ENCODE measurements at places on chromosomes 3 and 15. TPM values are rescaled to one million over a fixed set of nuclear protein-coding genes. Genes with fewer than 3 reads are reported as not detected.

- no peak for DNase-seq
Observed at GRCh38 chr3:152769523-152769922, 65.4 kb upstream of the P2RY1 start.

GRCh38 chr3:125120379-125121122 lies 64.8 kb upstream of the HEG1 start:
- no peak for DNase-seq

GOLGA8Q gene
- 5.7 TPM for total RNA-seq

CADM2 gene
- total RNA-seq, result 1.8 TPM

GRCh38 chr15:95134431-95135110 lies 903.2 kb downstream of the MCTP2 start:
- DNase-seq, result no peak

DNA sequence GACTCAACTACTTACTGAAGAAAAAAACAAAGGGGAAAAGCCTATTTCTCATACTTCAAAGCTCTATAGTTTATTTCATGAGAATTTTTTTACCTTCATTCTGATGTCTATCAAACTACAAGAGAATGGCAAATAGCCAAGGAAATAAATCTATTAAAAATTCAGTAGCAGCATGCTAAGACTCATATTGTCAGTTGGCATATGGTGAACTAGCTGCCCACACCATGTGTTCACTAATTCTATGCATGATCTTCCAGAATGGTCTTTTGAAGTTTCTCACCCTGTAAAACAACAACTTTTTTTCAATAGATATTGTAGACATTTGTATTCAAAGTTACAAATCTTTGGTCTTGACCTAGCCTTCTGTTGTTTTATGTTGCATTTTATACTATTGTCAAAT lies 386.2 kb downstream of the RSL24D1 start:
- no peak for DNase-seq

GRCh38 chr3:78076379-78076778 lies 1036.5 kb downstream of the ROBO2 start:
- no peak for DNase-seq

- DNase-seq, result no peak
Observed at GRCh38 chr3:143989461-143989860, 17.8 kb downstream of the DIPK2A start.

TMCC1 gene
- total RNA-seq, result 44.2 TPM

SLC6A20 gene
- 0.15 TPM for total RNA-seq

- DNase-seq, result no peak
Observed at GRCh38 chr3:133527081-133527715, 46.3 kb upstream of the CDV3 start.

TTC14 gene
- total RNA-seq, result 45.4 TPM

C3orf20 gene
- 0.16 TPM for total RNA-seq

DNA sequence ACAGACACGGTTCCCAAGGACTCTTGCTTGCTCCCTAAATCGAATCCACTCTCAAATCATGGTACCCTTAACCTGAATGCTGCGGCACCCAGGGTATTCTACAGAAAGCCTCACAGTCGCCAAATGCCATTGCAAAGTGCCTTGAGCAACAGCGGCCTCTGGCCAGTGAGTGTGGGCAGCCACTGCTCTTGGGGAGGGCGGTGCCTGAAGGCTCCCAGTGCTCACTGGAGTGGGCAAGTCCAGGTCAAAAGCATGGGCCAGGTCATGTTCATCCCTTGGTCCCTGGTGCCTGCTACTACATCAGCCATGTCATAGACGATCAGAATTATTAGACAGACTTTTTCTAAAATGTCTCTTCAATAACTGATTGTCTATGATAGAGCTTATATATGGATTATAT lies 82.5 kb downstream of the ADAMTS17 start:
- DNase-seq, result no peak

DNA sequence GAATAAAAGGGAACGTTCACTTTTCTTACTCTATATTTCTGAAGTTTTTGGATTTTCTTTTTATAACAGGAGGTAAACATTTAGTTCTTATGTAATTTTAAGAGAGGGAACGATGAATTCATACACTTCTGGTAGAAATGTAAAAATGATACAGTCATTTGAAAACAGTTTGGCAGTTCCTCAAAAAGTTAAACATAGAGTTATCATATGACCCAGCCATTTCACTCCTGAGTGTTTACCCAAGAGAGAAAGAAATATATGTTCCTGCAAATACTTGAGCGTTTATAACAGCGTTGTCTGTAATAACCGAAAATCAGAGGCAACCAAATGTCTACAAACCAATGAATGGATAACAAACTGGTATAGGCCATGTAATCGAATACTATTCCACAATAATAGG lies 20.8 kb upstream of the CCR9 start:
- no peak for DNase-seq

GOLGA8K gene
- 10.0 TPM for total RNA-seq

DNA sequence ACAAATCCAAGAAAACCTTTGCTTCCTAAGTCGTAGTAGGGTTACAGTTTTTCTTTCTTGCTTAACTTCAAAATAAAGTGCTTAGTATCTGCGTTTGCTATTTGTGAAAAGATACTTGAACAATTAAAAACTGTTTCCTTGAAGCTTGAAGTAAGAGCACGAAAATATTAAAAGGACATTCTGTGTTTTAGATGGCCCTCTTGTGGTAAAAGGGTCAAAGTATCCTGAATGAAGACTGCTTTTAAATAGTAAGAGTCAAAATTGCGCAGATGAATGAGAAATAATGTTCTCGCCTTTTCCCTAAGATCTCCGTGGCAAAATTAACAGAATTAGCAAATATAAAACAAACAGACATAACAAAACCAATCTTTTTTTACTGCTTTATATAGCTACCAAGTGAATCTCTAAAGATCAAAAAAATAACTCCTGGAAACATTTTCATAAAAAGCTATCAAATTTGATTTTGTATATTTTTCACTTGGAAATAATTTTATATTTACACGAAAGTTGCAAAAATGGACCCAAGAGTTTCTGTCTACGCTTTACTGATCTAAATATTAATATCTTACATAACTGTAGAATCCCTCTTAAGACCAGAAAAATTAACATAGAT lies 175.4 kb downstream of the MBNL1 start:
- no peak for DNase-seq

GRCh38 chr15:98663606-98664005 lies 15.3 kb downstream of the IGF1R start:
- no peak for DNase-seq

- no peak for DNase-seq
Observed at GRCh38 chr15:34628577-34629152, 45.2 kb upstream of the GOLGA8B start.

DNA sequence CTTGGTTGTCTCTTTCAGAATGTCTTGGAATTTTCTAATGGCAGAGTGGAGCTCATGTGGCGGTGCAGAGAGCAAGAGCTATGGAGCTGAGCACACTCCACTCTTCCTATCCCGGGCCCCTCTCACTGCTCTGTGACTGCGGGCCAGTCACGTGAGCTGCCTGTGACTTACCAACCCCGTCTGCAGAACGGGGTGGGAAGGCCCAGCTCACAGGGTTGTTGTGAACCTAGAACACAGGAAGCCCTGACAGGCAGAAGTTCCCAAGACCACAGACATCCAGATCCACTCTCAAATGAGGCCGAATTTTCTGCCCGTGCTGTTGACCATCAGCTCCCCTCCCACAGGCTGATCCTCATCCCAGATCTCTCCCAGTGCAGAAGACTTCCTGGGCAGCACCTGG lies 35.5 kb upstream of the PLXNA1 start:
- no peak for DNase-seq

TRIM42 gene
- total RNA-seq, result not detected

GRCh38 chr3:46985588-46985987 lies 6.1 kb downstream of the NBEAL2 start:
- no peak for DNase-seq

GRCh38 chr3:175956964-175957363 lies 1097.8 kb downstream of the NAALADL2 start:
- DNase-seq, result no peak

GRCh38 chr3:64957408-64958198 lies 269.8 kb upstream of the ADAMTS9 start:
- DNase-seq, result no peak

DNA sequence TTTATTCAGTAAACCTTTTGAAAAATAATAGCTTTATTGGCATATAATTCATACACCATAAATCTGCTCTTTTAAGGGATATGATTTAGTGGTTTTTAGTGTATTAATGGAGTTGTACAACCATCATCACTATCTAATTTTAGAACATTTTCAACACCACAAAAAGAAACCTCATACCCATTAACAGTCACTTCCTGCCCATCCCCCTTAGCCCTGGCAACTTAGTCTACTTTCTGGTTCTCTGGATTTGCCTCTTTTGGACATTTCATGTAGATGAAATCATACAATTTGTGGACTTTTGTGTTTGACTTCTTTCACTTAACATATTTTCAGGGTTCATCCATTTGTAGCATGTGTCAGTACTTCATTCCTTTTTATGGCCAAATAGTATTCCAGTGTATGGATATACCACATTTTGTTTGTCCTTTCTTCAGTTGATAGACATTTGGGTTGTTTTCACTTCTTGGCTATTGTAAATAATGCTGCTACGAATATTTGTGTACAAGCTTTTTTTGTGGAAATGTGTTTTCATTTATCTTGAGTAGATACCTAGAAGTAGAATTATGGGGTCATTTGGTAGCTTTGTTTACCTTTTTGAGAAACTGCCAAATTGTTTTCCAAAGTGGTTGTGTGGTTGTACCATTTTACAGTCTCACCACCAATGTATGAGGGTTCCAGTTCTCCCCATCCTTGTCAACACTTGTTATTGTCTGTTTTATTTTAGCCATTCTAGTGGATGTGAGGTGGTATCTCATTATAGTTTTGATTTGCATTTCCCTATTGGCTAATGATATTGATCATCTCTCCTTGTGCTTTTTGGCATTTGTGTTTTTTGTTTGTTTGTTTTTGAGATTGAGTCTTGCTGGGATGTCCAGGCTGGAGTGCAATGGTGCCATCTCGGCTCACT lies 45.8 kb downstream of the SMAD3 start:
- DNase-seq, result peak; percentile 50

DNA sequence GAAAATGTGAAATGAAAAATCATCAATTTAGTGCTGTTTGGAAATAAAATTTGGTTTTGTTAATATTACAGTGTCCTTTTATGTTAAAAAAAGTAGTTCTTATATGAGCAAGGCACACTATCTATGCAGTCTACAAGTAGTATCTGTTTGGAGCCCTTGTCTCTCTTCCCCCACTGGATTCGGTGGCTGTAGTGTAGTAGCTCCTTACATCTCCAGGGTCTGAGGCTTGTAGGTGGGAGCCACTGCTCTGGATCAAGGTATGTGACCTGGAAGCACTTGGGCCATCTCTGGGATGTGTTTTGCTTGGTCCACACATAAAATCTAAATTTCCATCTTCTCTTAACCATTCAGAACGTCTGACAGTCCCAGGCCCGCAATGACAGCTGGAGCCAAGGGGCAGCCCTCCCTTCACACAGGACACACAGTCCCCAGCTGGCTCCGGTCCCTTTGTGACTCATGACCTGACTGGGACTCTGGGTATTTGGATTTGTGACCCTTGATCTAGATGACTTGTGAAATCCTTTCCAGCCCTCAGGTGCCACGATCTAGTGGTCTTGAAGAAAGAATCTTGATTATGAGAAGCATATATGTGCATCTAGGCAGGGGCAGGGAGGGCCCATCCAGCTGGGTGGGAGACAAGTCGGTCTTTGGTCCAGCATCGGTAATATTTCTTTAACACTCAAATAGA lies 80.0 kb downstream of the USP13 start:
- DNase-seq, result no peak

DNA sequence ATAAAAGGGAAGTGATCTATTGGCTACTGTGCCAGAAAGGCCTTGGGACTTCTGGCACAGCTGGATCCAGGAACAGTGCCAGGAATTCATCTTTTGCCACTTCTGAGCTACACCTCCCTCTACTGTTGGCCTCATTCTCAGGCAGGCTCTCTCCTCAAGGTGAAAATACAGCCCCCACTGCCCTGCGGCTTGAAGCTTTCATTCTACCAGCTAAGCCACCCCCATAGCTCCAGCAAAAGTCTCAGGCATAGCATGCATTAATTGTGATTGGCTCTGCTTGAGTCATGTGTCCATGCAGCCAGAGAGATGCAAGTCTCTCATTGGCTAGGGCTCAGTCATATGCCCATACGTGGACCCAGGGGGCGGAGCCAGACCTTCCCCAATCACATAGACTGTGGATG lies 142.4 kb downstream of the TPRA1 start:
- DNase-seq, result no peak

C3orf22 gene
- not detected for total RNA-seq

CACNA1D gene
- 0.78 TPM for total RNA-seq

ECE2 gene
- total RNA-seq, result not detected

GRCh38 chr3:187651282-187651681 lies 18.9 kb downstream of the SST start:
- no peak for DNase-seq

GRCh38 chr3:97959872-97960271 lies 12.4 kb downstream of the RIOX2 start:
- DNase-seq, result no peak

DNA sequence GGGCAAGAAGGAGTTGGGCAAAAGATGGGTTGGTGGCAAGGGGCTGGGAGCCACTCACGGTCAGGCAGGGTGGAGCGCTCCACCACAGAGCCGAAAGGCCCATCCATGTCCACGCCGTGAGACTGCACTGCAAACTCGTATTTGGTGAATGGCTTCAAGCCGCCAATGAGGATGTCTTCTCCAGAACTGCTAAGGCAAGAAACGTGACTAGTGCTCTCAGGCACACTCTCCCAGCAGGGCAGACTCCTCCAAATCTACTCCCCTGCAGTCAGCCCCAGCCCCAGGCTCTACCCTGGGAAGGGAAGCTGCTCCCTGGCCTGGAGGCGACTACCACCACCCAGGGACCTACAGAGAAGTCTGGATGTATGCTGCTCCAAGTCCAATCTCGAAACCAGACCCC lies 11.4 kb upstream of the IGDCC3 start:
- peak; percentile 15 for DNase-seq

Measured in aorta (tissue), 5 donors.